ENCODE measurements at places on chromosomes 13 and 19. TPM values are rescaled to one million over a fixed set of nuclear protein-coding genes. Genes with fewer than 3 reads are reported as not detected.

GRCh38 chr13:81988567-81988966 lies 1647.6 kb upstream of the SPRY2 start:
- no peak for DNase-seq

DNA sequence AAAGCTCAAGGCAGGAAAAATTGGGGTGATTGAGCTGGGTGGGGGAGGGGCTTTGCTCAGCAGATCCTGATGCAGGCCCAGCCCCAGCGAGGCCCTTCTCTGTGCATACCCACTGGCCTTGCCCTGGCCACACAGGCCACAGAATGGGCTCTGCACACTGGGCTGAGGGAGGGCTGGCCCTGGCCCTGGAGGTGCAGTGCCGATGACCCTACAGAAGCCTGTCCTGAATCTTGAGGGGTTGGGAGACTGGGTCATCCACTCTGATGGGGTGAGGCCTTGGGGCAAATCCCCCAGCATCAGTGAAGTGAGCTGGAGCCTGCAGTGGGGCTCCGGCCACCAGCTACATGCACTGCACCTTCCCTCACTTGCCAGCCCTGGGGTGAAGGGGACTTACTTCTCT lies 153.1 kb downstream of the URI1 start:
- no peak for DNase-seq

GRCh38 chr19:51784922-51785690 lies 9.9 kb upstream of the FPR3 start:
- peak; percentile 78 for DNase-seq

DNA sequence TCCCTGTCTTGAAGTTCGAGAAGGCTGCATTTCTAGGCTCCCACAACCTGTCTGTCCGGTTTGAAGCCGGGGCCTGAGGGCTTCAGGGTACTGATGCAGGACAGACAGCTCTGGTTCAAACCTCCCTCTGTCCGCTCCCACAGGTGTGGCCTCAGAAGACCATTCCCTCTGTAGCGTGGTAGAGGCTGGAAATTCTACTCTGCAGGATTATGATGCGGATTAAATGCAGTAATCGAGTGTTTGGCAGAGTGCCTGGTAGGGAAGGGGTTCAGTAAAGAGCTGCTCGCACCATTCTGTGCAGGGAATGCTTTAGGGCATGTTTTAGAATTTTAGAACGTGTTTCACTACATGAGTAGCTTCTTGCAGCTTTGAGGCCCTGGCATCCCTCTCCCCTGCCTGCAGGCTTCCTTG lies 30.5 kb downstream of the PPP1R37 start:
- DNase-seq, result no peak

DNA sequence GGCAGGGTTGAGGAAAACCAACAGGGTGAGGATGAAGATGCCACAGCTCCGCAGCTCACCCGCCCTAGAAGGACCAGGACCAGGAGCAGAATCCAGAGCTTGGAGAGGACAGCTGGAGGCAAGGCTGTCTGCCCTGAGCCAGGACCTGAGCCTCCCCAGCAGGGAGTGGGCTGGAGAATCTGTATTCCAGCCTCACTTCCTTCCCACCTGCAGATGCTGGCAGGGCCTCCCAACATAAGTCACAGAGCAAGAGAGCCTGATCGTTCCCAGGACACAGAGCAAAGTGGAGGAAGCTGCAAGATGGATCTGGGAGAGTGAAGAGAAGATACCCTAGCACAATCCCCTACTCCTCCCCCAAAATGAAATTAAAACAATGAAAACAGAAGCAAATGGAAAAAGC lies 61.7 kb upstream of the WASF3 start:
- no peak for DNase-seq

- no peak for DNase-seq
Observed at GRCh38 chr19:43597876-43598275, 1.5 kb downstream of the ZNF576 start.

The PLIN4 gene
- total RNA-seq, result 1.4 TPM

The GJB2 gene
- total RNA-seq, result not detected

The ZNF626 gene
- total RNA-seq, result 3.8 TPM

The TMPRSS9 gene
- not detected for total RNA-seq

The OR7D2 gene
- total RNA-seq, result not detected

The HDGFL2 gene
- total RNA-seq, result 22.0 TPM
